Renal cortex interstitium (tissue), 15 donors: ENCODE measurements at places on chromosomes 4 and X. TPM values are rescaled to one million over a fixed set of nuclear protein-coding genes. Genes with fewer than 3 reads are reported as not detected.

Gene CSAG2
- polyA plus RNA-seq = not detected

Gene PLK4
- 21.8 TPM for polyA plus RNA-seq

Gene BEND2
- polyA plus RNA-seq = 0.07 TPM

Gene UGT2B11
- polyA plus RNA-seq = 5.0 TPM

Gene TBC1D9
- 68.9 TPM for polyA plus RNA-seq

Gene SYN1
- 5.6 TPM for polyA plus RNA-seq

Gene CNOT6L
- polyA plus RNA-seq = 39.7 TPM

Gene GATA1
- 0.45 TPM for polyA plus RNA-seq

Gene AFAP1
- polyA plus RNA-seq = 25.7 TPM

Gene LIN54
- polyA plus RNA-seq = 18.1 TPM

Gene NWD2
- 0.17 TPM for polyA plus RNA-seq

Gene GPR143
- 11.9 TPM for polyA plus RNA-seq

Gene MAOB
- polyA plus RNA-seq = 57.7 TPM

Gene NKX6-1
- 0.13 TPM for polyA plus RNA-seq

Gene DKC1
- 69.4 TPM for polyA plus RNA-seq

Gene ZNF41
- polyA plus RNA-seq = 13.1 TPM

Gene EGF
- polyA plus RNA-seq = 3.1 TPM

Gene GC
- 0.29 TPM for polyA plus RNA-seq

Gene PGM2
- polyA plus RNA-seq = 33.3 TPM

Gene MAGEA10
- not detected for polyA plus RNA-seq
